ENCODE measurements at places on chromosomes 13 and 19. TPM values are rescaled to one million over a fixed set of nuclear protein-coding genes. Genes with fewer than 3 reads are reported as not detected.

DNA sequence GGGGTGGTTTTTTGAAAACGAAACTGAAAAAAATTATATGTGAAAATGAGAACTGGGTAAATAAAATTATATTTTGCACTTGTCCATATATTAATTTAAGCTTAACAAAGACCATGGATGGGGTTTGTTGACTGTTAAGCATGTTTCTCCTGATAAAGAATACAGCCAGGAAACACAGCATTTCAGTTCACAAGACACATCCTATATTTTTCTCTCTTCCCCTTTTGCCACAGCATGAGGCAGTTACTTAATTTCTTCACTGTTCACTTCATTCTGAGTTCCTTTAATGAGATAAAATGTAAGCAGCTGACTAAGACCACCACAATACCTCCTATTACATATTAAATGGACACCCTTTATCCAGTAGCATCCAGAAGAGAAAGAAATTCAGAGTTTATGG, 64.0 kb downstream of the RXFP2 start:
- DNase-seq, result no peak
- H3K4me3 ChIP-seq, result no peak overlapping the region
- no peak overlapping the region for H3K27ac ChIP-seq
- H3K36me3 ChIP-seq, result no peaks in the 10 kb centered on the region

- no peak for DNase-seq
- no peak overlapping the region for H3K4me3 ChIP-seq
- peaks cover 69% of the 10 kb centered on the region for H3K4me1 ChIP-seq
- peaks cover 45% of the 10 kb centered on the region for H3K36me3 ChIP-seq
Measured at GRCh38 chr13:98475522-98475921, 101.4 kb downstream of the STK24 start.

DNA sequence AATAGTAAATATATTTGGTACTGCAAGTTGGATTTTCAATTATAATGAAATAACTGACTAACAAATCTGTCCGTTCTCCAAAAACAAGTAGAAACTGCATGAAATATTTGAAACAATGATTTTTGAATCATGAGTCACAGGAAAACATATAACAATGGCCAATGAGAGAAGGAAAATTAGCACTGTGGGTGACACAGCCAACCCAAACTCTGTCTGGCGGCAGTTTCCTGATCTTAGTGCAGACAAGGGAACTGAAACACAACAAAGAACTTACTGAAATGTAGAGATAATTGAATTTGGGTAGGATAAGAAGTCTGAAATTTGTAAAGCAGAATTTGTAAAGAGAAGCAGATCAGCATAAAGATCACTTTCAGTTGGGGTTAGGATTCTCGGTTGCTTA, 2743.3 kb upstream of the PCDH20 start:
- no peak for DNase-seq
- no peaks in the 10 kb centered on the region for H3K27me3 ChIP-seq
- no peaks in the 10 kb centered on the region for H3K4me1 ChIP-seq
- H3K27ac ChIP-seq, result no peak overlapping the region
- no peaks in the 10 kb centered on the region for H3K36me3 ChIP-seq

GRCh38 chr13:51959773-51960172, 51.5 kb downstream of the ATP7B start:
- no peak for DNase-seq
- no peak overlapping the region for H3K27ac ChIP-seq
- peaks cover 6% of the 10 kb centered on the region for H3K4me1 ChIP-seq
- H3K36me3 ChIP-seq, result no peaks in the 10 kb centered on the region
- H3K4me3 ChIP-seq, result no peak overlapping the region
- H3K27me3 ChIP-seq, result peaks cover 3% of the 10 kb centered on the region

- no peaks in the 10 kb centered on the region for H3K36me3 ChIP-seq
- H3K4me1 ChIP-seq, result peaks cover 1% of the 10 kb centered on the region
- no peak overlapping the region for H3K27ac ChIP-seq
- no peak overlapping the region for H3K4me3 ChIP-seq
- DNase-seq, result no peak
- H3K27me3 ChIP-seq, result peaks cover 58% of the 10 kb centered on the region
Measured at GRCh38 chr13:112160558-112160957, 93.6 kb downstream of the SOX1 start.

GRCh38 chr13:51286135-51287002, 53.1 kb upstream of the SERPINE3 start:
- no peaks in the 10 kb centered on the region for H3K36me3 ChIP-seq
- no peaks in the 10 kb centered on the region for H3K4me1 ChIP-seq
- H3K4me3 ChIP-seq, result no peak overlapping the region
- peaks cover 1% of the 10 kb centered on the region for H3K27me3 ChIP-seq
- no peak overlapping the region for H3K27ac ChIP-seq

GRCh38 chr19:10501971-10502523, 1.1 kb downstream of the KEAP1 start:
- no peaks in the 10 kb centered on the region for H3K27me3 ChIP-seq
- H3K27ac ChIP-seq, result peak overlapping the region; percentile 83
- peak; percentile 33 for DNase-seq
- peaks cover 41% of the 10 kb centered on the region for H3K4me1 ChIP-seq

DNA sequence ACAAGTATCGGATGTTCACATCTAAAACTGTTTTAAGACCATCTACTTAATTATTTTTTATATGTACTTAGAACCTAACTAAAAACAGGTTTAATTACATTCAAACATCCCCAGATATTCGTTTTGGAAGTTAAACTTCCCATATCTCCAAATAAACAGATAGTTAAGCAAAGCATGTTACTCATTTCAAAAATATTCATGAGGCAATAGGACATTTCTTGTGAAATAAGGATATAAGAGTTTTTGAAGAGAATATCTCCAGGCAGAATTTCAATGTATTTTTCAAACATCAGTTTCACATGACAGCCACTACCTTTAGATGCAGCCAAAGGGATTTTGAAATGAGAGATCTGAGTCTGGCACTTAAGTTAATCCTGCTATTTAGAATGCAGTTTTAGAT, 697.5 kb downstream of the SLITRK1 start:
- H3K27me3 ChIP-seq, result no peaks in the 10 kb centered on the region
- H3K4me1 ChIP-seq, result no peaks in the 10 kb centered on the region
- DNase-seq, result no peak
- no peak overlapping the region for H3K4me3 ChIP-seq

GRCh38 chr19:34639491-34640085, 37.4 kb downstream of the SCGB2B2 start:
- H3K27me3 ChIP-seq, result no peaks in the 10 kb centered on the region
- peaks cover 5% of the 10 kb centered on the region for H3K4me1 ChIP-seq
- H3K36me3 ChIP-seq, result peaks cover 4% of the 10 kb centered on the region

- H3K27ac ChIP-seq, result no peak overlapping the region
- no peaks in the 10 kb centered on the region for H3K4me1 ChIP-seq
- no peak for DNase-seq
- no peak overlapping the region for H3K4me3 ChIP-seq
Measured at GRCh38 chr13:21465710-21466160, 6.6 kb upstream of the ZDHHC20 start.

- H3K36me3 ChIP-seq, result no peaks in the 10 kb centered on the region
- peaks cover 13% of the 10 kb centered on the region for H3K27me3 ChIP-seq
- no peak overlapping the region for H3K4me3 ChIP-seq
- DNase-seq, result no peak
Measured at GRCh38 chr13:43755844-43756243, 30.9 kb downstream of the ENOX1 start.

DNA sequence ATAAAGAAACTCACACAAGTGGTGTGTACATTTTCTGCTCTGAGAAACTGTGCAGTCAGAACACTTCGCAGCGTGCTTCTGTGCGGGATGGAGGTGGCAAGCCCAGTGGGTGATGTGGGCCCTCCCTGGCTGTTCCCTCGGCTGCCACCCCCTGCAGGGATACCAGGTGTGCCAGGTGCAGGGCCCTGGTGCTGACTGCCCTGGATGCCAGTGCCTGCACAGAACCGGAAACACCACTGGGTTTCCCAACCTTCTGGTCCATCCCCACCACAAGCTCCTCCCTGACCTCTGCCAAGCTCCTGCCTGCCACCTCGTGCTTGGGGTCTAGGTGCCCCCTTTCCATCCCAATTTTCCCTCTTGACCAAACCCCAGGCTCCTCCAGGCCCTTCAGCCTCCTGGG, 81.9 kb upstream of the MCF2L start:
- H3K27me3 ChIP-seq, result no peaks in the 10 kb centered on the region
- peak overlapping the region; percentile 22 for H3K27ac ChIP-seq
- H3K4me1 ChIP-seq, result no peaks in the 10 kb centered on the region
- H3K36me3 ChIP-seq, result peaks cover 3% of the 10 kb centered on the region
- no peak for DNase-seq

DNA sequence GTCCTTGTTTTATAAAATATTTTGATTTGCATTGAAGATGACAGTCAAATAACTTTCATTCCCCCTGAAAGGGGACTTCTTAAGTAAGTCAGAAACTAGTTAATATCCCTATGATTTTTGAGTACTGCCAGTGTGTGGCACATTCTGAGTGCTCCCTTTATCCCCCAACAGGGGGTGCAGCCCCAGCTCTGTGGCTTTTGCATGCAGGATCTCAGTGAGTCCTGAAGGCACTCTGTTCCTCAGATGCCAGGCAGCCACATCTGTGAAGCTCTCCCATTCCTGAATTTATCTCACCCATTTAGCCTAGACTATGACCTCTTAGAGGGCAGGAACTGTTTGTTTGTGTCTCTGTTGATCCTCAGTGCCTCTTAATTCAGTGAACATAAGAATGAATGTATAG, 123.1 kb downstream of the CDK8 start:
- no peaks in the 10 kb centered on the region for H3K36me3 ChIP-seq
- no peak for DNase-seq
- no peaks in the 10 kb centered on the region for H3K27me3 ChIP-seq
- H3K27ac ChIP-seq, result no peak overlapping the region
- peaks cover 27% of the 10 kb centered on the region for H3K4me1 ChIP-seq

GRCh38 chr13:77207943-77208342, 119.0 kb downstream of the MYCBP2 start:
- DNase-seq, result no peak
- peak overlapping the region; percentile 84 for H3K27ac ChIP-seq
- peaks cover 12% of the 10 kb centered on the region for H3K4me1 ChIP-seq
- H3K27me3 ChIP-seq, result no peaks in the 10 kb centered on the region
- no peak overlapping the region for H3K4me3 ChIP-seq
- H3K36me3 ChIP-seq, result peaks cover 71% of the 10 kb centered on the region

DNA sequence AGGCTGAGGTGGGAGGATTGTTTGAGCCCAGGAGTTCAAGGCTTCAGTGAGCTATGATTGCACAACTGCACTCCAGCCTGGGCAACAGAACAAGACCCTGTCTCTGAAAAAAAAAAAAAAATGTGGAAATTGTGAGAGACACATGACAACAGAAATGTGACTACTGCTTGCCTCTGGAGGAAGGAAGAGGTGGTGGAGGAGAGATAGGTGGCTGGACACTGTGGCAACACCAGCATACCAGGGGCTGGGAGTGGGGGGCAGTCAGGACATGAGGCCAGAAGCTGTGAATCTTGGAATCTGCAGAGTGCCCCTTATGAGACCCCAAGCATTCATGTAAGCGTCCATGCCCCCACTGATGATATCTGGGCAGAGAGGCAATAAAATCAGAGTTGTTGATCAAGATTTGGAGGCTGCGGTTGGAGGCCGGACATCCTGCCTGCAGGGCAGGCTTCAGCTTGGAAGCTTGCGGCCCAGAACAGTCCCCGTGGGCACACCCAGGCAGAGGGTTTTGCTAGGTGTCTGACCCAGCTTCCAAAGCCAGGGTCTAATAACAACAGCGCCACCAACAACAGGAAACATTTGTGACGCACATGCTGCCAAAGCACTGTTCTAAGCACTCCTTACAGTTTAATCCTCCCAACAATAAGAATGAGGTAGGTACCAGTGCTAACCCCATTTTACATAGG, 16.9 kb downstream of the FAM187B start:
- H3K27ac ChIP-seq, result peak overlapping the region; percentile 100
- H3K4me3 ChIP-seq, result peak overlapping the region; percentile 83
- DNase-seq, result peak; percentile 81
- peaks cover 2% of the 10 kb centered on the region for H3K27me3 ChIP-seq
- no peaks in the 10 kb centered on the region for H3K36me3 ChIP-seq

GRCh38 chr13:52650731-52651130, 1.9 kb upstream of the SUGT1 start:
- no peak overlapping the region for H3K4me3 ChIP-seq
- no peak overlapping the region for H3K27ac ChIP-seq
- H3K36me3 ChIP-seq, result peaks cover 5% of the 10 kb centered on the region
- H3K27me3 ChIP-seq, result no peaks in the 10 kb centered on the region
- DNase-seq, result no peak
- peaks cover 3% of the 10 kb centered on the region for H3K4me1 ChIP-seq

GRCh38 chr19:48962029-48962848, 2.9 kb upstream of the FTL start:
- H3K27ac ChIP-seq, result peak overlapping the region; percentile 97
- peak; percentile 66 for DNase-seq
- peaks cover 31% of the 10 kb centered on the region for H3K36me3 ChIP-seq
- H3K4me3 ChIP-seq, result peak overlapping the region; percentile 65
- peaks cover 30% of the 10 kb centered on the region for H3K4me1 ChIP-seq

DNA sequence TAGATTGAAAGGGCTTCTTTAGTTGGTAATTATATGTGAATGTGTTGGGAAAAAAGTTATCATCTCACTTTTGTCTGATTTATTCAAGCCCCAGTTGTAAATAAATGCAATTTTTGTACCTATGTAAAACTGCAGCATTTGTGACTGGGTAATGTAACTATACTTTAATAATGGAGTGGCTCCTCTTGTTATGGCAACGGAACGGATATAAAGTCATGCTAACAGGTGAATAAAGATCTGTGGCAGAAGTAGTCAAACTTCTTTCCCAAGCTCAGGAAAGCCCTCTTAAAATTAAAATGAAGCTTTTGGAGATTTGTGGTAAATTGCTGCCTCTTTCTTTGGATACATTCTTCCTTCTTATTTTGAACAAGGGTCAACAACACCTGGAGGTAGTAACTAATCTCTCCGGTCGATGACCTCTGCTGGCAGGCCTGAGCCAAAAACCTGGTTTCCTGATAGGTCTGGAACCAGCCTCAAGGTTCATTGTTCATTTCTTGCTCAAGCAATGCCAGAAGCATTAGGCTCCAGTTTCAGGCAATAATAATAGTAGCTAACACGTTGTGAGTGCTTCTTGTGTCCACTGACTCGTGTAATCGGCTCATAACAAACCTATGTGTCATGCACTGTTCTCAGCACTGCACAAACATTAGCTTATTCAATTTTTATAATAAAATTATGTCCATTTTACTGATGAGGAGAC, 313.4 kb upstream of the DACH1 start:
- no peaks in the 10 kb centered on the region for H3K4me1 ChIP-seq
- H3K27me3 ChIP-seq, result no peaks in the 10 kb centered on the region
- no peak for DNase-seq
- H3K36me3 ChIP-seq, result no peaks in the 10 kb centered on the region

- no peaks in the 10 kb centered on the region for H3K36me3 ChIP-seq
- H3K27ac ChIP-seq, result no peak overlapping the region
- no peak overlapping the region for H3K4me3 ChIP-seq
- H3K27me3 ChIP-seq, result peaks cover 2% of the 10 kb centered on the region
Measured at GRCh38 chr13:111629457-111629856, 309.0 kb downstream of the TEX29 start.

Gene TDRD3
- total RNA-seq, result 38.2 TPM

Gene ATP7B
- 1.7 TPM for total RNA-seq

Gene LGALS4
- 10.7 TPM for total RNA-seq

All from naive thymus-derived CD8-positive, alpha-beta T cell (primary cell).